ENCODE measurements at places on chromosomes 12 and 14. TPM values are rescaled to one million over a fixed set of nuclear protein-coding genes. Genes with fewer than 3 reads are reported as not detected.

DNA sequence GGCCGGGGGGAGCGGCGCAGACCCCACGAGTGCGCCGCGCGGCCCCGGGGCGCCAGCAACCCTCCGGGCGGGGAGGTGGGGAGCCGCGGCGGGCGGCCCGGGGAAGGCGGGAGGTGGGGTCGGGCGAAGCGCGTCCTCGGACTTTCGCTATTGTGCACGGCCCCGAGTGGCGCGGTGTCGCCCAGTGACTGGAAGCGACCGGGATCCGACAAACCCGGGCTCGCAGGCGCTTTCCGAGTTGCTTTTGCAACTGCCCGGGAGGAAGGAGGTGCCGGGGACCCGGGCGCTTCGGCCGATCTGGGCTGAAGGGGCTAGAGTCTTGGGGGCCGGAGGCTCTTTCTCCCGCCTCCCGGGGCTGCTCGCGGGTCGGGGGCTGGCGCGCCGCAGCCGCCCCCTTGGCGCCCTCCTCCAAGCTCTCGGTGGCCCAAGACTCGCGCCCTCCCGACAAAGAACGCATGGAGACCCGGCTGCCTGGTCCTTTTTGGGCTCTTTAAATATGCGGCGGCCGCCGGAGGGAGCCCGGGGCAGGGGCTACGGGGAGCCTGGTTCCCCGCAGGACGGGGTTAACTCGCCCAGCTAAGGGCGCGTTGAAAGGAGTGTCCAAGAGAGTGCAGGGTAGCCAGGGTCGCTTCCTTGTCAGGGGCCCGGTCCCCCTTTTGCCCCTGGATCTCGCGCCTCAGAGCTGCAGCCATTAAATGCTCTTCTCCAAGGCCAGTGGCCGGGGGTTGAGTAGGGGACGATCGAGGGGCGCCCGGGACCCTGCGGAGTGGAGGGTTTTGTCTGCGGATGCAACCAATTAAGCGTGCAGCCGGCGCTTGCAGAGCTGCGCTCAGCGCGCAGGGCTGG, 1.4 kb downstream of the HMGA2 start:
- peak; percentile 65 for DNase-seq
- peaks cover 15% of the 10 kb centered on the region for H3K4me1 ChIP-seq
- H3K27ac ChIP-seq = no peak overlapping the region
- H3K27me3 ChIP-seq = peaks cover 8% of the 10 kb centered on the region
- H3K4me3 ChIP-seq = peak overlapping the region; percentile 90

- H3K27ac ChIP-seq = no peak overlapping the region
- H3K27me3 ChIP-seq = peaks cover 3% of the 10 kb centered on the region
- DNase-seq = no peak
Observed at GRCh38 chr14:61627612-61628011, 67.7 kb upstream of the HIF1A start.

The AQP5 gene
- total RNA-seq = not detected

The TAS2R43 gene
- total RNA-seq = 1.5 TPM

The SLC2A3 gene
- total RNA-seq = 291 TPM

- no peaks in the 10 kb centered on the region for H3K36me3 ChIP-seq
- DNase-seq = peak; percentile 54
- H3K27ac ChIP-seq = no peak overlapping the region
- H3K4me3 ChIP-seq = peak overlapping the region; percentile 87
Observed at GRCh38 chr14:102593061-102593824, 794 bp downstream of the RCOR1 start.

- peaks cover 8% of the 10 kb centered on the region for H3K27me3 ChIP-seq
- H3K4me3 ChIP-seq = peak overlapping the region; percentile 65
- H3K4me1 ChIP-seq = peaks cover 17% of the 10 kb centered on the region
Observed at GRCh38 chr14:73759183-73759713, 45.1 kb upstream of the PNMA1 start.

- peaks cover 10% of the 10 kb centered on the region for H3K27me3 ChIP-seq
- H3K36me3 ChIP-seq = no peaks in the 10 kb centered on the region
- H3K27ac ChIP-seq = peak overlapping the region; percentile 100
- peaks cover 8% of the 10 kb centered on the region for H3K4me1 ChIP-seq
- peak; percentile 67 for DNase-seq
- peak overlapping the region; percentile 99 for H3K4me3 ChIP-seq
Observed at GRCh38 chr12:45726603-45727300, 2.8 kb upstream of the ARID2 start.

GRCh38 chr14:88044776-88045446, 40.0 kb downstream of the GPR65 start:
- no peaks in the 10 kb centered on the region for H3K27me3 ChIP-seq
- no peak overlapping the region for H3K4me3 ChIP-seq
- no peaks in the 10 kb centered on the region for H3K36me3 ChIP-seq
- H3K4me1 ChIP-seq = no peaks in the 10 kb centered on the region
- no peak for DNase-seq
- H3K27ac ChIP-seq = no peak overlapping the region

GRCh38 chr14:56995010-56995409, 184.7 kb upstream of the OTX2 start:
- H3K4me3 ChIP-seq = no peak overlapping the region
- no peaks in the 10 kb centered on the region for H3K4me1 ChIP-seq
- no peaks in the 10 kb centered on the region for H3K36me3 ChIP-seq
- H3K27me3 ChIP-seq = no peaks in the 10 kb centered on the region
- H3K27ac ChIP-seq = no peak overlapping the region

DNA sequence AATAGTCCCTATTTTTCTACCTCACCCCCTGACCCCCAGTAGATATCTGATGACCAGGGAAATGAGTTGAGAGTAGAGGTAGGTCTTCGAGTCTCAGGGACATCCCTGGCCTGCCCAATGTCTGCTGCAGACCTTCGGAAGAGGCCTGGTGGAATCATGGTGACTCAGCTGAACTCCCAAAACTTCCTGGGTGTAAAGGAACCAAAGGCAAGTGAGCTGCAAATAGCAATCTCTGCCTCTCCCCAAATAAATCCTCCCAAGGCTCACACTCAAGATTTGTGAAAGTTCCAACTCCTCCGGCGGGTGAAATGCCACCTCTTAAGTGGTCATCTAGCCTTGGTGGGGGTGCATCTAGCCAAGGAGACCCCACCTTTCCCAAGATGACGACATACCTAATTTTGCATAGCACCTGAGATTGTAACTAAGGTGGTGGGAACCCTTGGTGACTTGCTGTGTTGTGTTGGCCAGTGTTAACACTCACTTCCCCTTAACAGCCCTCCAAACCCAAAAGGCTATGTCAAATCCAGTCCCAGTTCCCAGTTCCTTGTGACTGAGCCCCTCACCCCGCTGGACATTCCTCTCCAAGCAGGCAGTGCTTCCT, 6.3 kb downstream of the ZFP36L1 start:
- H3K27ac ChIP-seq = no peak overlapping the region
- H3K4me3 ChIP-seq = no peak overlapping the region
- H3K4me1 ChIP-seq = no peaks in the 10 kb centered on the region
- peak; percentile 0 for DNase-seq
- no peaks in the 10 kb centered on the region for H3K36me3 ChIP-seq

Data from glutamatergic neuron (in vitro differentiated cells).